ENCODE measurements at places on chromosomes 7 and 10.

GRCh38 chr7:32658034-32658433 is 162.7 kb downstream of the AVL9 start:
- DNase-seq = no peak

- DNase-seq = no peak
Measured at GRCh38 chr7:88217675-88218428, 2.0 kb downstream of the SRI start.

- no peak for DNase-seq
Measured at GRCh38 chr10:43891241-43891640, 242.6 kb upstream of the ZNF32 start.

GRCh38 chr7:108094346-108094745 is 35.8 kb downstream of the LAMB4 start:
- DNase-seq = no peak

DNA sequence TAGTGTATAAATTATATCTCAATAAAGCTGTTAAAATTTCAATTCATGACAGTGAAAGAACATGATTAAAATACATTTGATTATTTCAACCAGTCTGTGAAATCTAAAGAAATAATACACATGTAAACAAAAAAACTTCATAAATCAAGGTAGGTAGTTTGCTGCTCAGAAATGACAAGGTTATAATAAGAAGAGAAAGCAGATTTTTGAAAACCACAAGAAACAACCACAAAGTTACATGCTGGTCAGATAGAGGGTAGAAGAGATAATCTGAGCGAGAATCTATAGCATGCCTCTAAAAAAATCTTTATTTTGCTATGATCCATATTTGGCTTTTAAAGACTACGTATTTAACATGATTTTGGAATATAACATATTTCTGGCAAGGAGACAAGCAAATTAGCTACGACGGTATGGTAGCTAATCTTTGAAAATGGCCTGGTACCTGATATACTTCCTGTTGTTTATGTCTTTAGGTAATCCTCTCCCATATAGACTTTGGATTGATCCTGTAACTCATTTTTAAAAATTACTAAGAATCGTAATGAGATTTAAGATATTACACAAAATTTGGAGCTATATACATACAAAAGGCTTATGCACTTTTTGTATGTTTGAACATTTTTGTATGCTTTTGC is 23.5 kb upstream of the VCL start:
- no peak for DNase-seq

DNA sequence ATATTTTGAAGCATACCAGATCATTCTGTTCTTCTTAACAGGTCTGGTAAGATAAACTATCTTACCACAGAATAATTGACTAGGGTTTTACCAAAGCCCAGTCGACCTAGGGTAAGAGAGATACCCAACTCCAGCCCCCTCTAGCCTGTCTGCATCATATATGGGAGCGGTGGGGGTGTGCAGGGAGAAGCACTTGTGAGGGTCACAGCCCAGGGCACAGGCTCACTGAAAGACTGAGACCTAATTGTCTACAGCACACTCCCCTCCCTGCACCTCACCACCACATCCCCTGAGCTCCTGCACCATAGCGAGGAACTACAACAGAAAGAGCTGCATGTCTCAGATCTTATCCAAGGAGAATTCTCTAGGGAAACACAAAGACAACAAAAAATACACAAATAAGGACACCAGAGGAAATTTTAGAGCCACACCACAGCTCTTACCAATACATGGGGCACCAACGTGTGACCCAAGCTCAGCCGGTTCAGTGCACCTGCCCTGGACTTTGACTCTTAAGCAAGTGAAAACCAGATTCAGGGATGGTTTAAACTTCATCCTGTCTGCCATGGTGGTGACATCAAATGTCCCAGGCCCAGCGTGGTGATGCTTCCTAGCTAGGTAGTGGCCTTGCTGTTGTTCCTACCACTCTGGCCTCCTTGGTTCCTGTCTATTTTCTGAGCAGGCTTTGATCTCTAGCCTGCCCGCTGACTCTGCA is 150.8 kb downstream of the HERPUD2 start:
- no peak for DNase-seq

- no peak for DNase-seq
Measured at GRCh38 chr10:1603181-1603580, 134.1 kb downstream of the ADARB2 start.

GRCh38 chr7:4225881-4226523 is 456.1 kb upstream of the FOXK1 start:
- DNase-seq = no peak

- DNase-seq = no peak
Measured at GRCh38 chr7:15709978-15710377, 23.5 kb upstream of the MEOX2 start.

GRCh38 chr7:6092953-6093354 is 61.8 kb downstream of the ANKRD61 start:
- DNase-seq = no peak

GRCh38 chr7:69825113-69825972 is 227.1 kb downstream of the AUTS2 start:
- DNase-seq = no peak

DNA sequence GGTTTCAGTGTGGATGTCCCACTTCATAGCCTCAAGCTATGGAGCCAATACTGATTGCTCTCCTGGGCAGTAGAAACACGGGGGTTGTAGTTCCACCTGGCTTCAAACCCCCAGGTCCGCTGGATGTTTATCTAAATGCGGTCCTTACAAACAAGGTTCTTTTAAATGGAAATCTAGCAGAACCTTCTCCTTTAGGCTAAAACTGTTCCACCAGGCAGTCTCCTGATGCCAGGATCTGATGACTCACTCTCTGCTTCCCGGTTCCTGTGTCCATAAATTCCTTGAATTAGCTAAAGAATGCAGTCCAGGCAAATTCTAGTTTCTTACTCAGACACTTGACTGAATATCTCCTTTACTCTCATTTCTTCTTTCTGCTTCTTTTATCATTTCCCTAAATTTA is 108.4 kb upstream of the FAM3C start:
- DNase-seq = no peak

GRCh38 chr10:97707134-97707861 is 6.2 kb upstream of the MARVELD1 start:
- no peak for DNase-seq

GRCh38 chr7:114567416-114567815 is 152.8 kb downstream of the FOXP2 start:
- no peak for DNase-seq

GRCh38 chr10:94218493-94219183 is 144.1 kb downstream of the NOC3L start:
- DNase-seq = no peak

- no peak for DNase-seq
Measured at GRCh38 chr10:62597226-62597625, 207.3 kb upstream of the ADO start.

GRCh38 chr10:88415533-88416130 is 167.5 kb downstream of the RNLS start:
- no peak for DNase-seq

GRCh38 chr7:25907214-25907613 is 244.8 kb upstream of the NFE2L3 start:
- DNase-seq = no peak

DNA sequence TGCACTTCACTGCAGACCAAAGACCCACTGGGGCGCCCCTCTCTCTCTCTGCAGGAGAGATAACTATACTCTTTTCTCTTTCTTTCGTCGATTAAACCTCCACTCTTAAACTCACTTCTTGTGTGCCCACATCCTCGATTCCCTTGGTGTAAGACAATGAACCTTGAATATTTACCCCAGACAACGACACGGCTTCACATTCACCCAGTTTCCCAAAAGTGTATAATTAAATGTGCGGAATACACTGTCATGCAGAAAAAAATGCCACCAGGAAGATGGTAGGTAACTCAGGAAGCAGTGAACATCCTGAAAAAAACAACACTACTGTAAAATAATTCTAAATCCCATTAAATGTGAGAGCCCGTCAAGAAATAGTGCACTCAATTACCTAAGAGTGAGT is 882.2 kb downstream of the TYW1 start:
- no peak for DNase-seq

- DNase-seq = no peak
Measured at GRCh38 chr7:37765872-37766525, 82.4 kb upstream of the NME8 start.

DNA sequence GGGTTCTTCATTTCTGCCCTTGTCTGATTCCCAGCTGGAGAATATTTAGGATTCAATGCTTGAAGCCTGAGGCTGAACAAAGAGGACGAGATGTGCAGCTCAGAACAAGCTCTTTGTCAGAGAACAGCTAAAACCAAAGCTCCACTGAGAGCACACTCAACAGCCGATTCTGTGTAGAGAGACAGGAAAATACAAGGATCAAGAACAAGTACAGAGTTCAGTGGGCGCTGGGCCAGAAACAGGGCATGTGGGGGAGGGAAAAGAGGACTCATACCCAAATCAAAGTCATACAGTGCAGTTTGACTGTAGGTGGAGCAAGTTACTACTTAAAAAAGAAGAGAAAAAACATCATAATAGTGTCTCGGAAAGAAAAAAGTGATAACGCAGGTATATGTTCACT is at the start of gene AGMO:
Gene AGMO, minus strand, starts transcription at position 181 of the 400 bp plus-strand sequence.
- no peak for DNase-seq

- DNase-seq = no peak
Measured at GRCh38 chr7:15836651-15837050, 150.2 kb upstream of the MEOX2 start.

- no peak for DNase-seq
Measured at GRCh38 chr7:2000153-2000687, 232.5 kb downstream of the MAD1L1 start.

DNA sequence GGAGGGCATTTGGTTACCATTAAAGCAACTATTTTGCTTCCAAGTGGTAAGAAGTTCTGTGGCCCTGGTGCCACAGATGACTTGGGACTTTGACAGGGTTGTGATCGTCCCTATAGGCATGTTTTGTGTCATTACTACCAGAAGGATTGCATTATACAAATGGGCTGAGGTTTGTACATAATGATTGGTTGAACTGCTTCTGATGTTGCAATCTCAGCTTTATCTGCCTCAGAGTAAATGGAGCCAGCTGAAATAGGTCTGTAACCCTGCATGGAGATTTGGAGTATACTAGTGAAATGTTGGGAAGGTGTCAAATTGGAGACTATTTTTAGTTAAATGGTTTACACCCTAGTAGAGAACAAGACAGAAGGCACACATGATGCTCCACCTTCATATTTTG is 46.1 kb upstream of the SEPTIN7 start:
- DNase-seq = no peak

DNA sequence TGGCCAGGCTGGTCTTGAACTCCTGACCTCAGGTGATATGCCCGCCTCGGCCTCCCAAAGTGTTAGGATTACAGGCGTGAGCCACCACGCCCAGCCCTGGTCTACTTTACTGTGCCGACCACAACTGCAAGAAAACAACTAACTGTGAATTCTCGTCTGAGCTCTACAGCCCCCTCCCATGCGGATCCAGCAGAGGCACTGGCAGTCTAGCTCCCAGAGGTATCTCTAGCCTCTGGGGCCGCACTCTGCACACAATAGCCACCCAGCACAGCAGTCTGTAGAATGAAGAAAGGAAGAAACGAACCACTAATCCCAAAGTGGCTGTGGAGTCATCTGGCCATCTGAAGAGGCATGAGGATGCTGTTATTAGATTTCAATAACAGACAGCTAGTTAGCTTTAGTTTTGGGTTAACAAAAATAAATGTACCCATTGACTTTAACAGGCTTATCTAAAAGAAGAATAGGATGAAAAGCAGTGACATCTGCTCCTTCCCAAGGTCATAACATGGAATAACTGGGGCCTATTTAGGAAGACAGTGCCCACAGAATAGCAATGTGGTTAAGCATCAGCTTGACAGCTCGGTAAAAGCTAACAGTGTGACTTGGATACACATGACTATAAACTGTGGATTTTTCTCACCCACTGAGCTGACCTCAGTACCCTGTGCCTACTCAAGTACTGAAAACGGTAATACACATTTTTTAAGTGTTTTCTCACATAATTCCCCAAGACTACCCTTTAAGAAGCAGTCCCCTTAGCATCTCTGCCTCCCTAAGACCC is 131.9 kb downstream of the TNS3 start:
- no peak for DNase-seq

DNA sequence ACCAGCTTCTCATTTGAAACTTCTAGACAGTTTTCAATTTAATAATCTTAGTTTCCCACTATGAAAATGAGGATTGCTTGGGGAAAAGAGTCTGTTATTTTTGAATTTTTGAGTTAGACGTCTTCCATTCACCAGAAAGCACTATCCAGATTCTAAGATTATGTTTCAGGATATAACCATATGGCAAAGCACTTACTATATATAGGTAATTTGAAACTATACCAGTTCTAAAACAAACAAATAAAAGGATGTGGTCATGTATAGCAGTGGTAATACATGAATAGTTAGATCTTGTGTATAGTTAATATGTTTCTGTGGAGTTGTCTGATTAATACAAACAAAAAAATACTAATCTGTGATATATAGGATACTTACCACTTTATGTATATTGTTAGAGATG is 320.0 kb downstream of the EXOC4 start:
- no peak for DNase-seq

DNA sequence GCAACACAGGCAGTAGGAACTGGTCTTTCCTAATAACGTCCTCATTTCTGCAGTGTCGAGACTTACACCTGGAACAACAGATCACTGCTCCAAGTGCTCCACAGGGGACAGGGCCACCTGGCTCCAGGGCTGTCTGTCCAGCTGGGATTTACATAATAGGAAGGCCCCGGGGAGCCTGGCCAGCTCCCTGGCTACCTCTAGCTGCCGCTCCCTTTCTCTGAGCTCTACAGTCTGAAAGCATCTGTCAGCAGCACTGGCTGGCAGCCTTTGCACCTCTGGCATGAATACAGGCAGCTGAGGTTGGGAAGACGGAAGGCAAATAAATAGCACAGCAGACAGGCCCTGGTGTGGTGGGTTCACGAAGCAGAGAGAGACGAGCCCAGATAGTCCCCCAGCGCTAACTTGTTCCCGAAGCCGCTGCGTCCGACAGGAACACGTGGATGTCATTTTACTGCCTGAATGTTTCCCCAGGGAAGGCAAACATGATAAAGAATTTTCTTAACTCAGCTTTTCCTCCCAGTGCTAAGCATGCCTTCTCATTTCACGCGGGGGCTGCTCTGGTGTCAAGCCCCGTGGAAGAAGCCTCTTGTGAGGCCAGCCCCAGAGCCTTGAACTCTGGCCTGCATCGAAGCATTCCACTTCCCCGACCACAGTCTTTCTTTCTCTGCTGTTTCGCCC is 105.4 kb downstream of the ITIH5 start:
- no peak for DNase-seq
